ENCODE measurements at places on chromosomes 12 and 14.

- DNase-seq, result no peak
Measured at GRCh38 chr12:85979641-85980040, 105.5 kb downstream of the NTS start.

- no peak for DNase-seq
Measured at GRCh38 chr14:52883658-52884057, 67.2 kb downstream of the FERMT2 start.

- no peak for DNase-seq
Measured at GRCh38 chr12:114774197-114774596, 90.2 kb upstream of the TBX3 start.

- DNase-seq, result no peak
Measured at GRCh38 chr14:105100910-105101309, 35.7 kb upstream of the GPR132 start.

- DNase-seq, result no peak
Measured at GRCh38 chr14:73457924-73458182, 493 bp downstream of the NUMB start.

- no peak for DNase-seq
Measured at GRCh38 chr12:9701380-9702154, 31.3 kb downstream of the CLECL1 start.

DNA sequence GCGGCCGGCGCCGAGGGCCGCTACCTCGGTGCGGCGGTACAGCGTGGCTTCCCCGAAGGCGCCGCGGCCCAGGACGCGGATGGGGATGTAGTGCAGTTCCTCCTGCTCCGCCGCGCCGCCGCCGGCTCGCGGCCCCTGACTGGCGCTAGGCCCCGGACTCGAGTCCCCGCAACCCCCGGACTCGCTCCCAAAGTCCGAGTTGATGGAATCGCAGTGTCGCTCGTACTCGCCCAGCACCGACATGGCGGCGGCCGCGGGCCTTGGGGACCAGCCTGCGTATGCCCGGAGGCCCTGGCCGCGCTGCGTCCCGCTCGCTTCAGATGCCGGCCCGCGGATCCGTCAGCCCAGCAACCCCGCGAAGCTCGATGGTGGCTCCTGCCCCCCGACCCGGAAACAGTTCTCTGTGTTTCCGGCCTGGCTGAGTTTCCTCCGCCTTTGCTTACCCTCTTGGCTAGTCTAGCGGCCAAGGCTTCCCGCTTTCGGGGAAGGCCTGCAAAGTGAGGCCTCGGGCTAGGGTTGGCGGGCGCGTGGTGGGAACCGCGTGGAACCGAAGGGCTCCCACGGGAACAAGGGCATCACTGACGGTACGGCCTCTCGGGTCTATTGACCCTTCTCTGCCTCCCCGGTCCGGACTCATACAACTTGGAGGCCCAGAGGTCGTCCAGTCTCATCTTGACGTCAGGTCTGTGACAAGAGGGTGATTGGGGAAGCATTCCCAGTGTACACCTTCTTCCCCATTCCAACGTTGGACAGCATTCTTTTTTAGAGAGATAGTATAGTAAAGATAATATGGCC is at the start of gene NEK9:
NEK9 (minus strand) TSS at position 370 of the 795 bp plus-strand sequence; CDS start at position 243, 127 bp downstream.
- peak; percentile 5 for DNase-seq

DNA sequence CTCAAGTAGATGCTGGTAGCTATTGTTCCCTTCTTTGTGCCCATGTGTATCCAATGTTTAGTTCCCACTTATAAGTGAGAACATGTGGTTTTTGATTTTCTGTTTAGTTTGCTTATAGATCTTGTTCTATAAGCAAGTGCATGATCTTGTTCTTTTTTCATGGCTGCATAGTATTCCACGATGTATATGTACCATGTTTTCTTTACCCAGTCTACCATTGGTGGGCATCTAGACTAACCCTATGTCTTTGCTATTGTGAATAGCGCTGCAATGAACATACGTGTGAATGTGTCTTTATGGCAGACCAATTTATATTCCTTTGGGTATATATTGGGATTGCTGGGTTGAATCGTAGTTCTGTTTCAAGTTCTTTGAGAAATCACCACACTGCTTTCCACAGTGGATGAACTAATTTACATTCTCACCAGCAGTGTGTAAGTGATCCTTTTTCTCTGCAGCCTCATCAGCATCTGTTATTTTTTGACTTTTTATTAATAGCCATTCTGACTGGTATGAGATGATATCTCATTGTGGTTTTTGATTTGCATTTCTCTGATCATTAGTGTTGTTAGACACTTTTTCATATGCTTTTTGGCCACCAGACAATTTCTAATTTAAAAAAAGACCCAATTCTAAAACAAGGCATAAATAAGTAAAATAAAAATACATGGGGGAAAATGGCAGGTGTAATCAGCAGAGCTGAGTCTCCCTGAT is 50.6 kb downstream of the CPM start:
- no peak for DNase-seq

- no peak for DNase-seq
Measured at GRCh38 chr14:94011795-94012194, 14.3 kb upstream of the OTUB2 start.

GRCh38 chr12:48021485-48022179 is 17.4 kb upstream of the COL2A1 start:
- peak; percentile 53 for DNase-seq

GRCh38 chr12:68746572-68747180 is 700 bp downstream of the SLC35E3 start:
- no peak for DNase-seq

DNA sequence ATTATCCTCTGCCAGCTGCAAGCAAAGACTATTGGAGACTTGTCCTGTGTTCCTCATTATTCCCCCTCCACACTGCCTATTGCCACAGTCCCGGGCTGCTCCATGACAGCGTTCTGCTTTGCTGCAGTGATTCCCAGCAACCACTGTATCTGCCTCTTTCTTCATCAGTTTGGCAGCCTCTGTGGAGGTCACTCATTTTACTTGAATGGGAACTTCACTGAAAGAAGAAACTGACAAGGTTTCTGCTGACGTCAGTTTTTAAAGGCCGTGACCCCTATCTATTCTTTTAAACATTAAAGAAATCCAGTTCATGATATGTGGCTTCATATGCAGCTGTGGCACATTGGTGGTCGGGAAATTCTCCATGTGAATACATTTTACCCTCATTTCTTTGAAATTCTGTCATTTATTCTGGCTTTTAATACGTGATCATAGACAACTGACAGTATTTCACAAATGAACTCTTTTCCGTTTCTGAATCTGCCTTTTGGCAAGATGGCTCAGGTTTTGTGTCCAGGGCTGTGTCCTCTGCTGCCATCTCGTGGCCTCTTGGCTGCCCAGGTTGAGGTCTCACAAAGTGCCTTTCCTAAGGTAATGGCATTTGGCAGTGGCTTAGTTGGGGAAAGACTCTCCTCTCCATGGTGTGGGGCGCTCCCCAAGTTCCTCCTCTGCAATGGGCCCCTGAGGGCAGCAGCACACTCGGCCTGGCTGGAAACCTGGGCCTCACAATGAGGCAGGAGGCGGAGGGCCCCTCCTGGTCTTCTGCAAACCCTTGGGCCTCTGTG is 5.8 kb downstream of the TMEM253 start:
- peak; percentile 15 for DNase-seq

GRCh38 chr12:54018468-54018984 is 9.7 kb upstream of the HOXC6 start:
- no peak for DNase-seq

GRCh38 chr12:50246197-50246865 is 37.0 kb downstream of the LIMA1 start:
- no peak for DNase-seq

- DNase-seq, result no peak
Measured at GRCh38 chr14:32020882-32021281, 56.2 kb upstream of the ARHGAP5 start.

- DNase-seq, result no peak
Measured at GRCh38 chr12:13581031-13581430, 384.5 kb downstream of the EMP1 start.

- no peak for DNase-seq
Measured at GRCh38 chr12:57134949-57135348, 6.7 kb downstream of the LRP1 start.

GRCh38 chr12:89179983-89180382 is 172.3 kb downstream of the DUSP6 start:
- DNase-seq, result no peak

Data from NCI-H2081 treated with DMSO at 0.1 percent for 48 hours (cell line).